ENCODE measurements at places on chromosomes 11 and 22.

- DNase-seq: no peak
These were observed 13.3 kb upstream of the MOB2 start for GRCh38 chr11:1499899-1500298.

GRCh38 chr11:10503777-10504480, 37.1 kb downstream of the RNF141 start:
- no peak for DNase-seq

GRCh38 chr11:27041141-27041899, 705 bp downstream of the BBOX1 start:
- no peak for DNase-seq

DNA sequence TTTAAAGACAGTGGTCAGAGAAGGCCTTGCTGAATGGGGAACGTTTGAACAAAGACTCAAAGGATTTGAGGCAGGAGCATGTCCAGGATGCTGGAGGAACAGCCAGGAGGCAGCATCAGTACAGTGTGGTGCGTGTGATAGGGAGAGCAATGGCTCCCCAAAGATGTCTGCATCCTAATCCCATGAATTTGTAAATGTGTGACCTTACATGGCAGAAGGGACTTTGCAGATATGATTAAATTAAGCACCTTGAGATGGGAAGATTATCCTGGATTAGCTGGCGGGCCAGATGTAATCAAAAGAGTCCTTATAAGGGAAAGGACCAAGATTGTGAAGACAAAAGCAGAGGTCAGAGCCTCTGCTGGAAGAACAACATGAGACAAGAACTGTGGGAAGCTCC, 24.6 kb upstream of the FAT3 start:
- no peak for DNase-seq

GRCh38 chr11:41051919-41052635, 407.4 kb downstream of the LRRC4C start:
- DNase-seq: no peak

GRCh38 chr11:27777033-27777432, 76.8 kb upstream of the BDNF start:
- DNase-seq: no peak

DNA sequence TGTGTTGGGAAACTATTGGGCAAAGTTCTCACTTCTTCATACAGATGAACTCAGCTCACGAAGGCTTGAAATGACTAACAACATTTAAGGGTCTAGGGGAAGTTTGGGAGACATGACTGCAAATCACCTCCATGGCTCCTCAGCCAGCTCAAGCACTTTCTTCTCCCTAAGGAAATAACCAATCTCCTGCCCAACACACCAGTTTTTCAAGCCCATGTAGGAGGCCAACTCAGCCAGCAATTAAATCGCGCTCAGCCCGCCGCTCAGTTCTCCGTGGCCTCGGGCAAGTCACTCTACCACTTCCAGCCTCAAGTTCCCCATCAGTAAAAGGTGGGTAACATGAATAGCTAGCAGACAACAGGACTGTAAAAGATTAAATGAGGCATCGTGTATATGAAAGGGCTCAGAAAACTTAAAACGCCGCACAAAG, 796 bp downstream of the POLDIP3 start:
- DNase-seq: no peak

DNA sequence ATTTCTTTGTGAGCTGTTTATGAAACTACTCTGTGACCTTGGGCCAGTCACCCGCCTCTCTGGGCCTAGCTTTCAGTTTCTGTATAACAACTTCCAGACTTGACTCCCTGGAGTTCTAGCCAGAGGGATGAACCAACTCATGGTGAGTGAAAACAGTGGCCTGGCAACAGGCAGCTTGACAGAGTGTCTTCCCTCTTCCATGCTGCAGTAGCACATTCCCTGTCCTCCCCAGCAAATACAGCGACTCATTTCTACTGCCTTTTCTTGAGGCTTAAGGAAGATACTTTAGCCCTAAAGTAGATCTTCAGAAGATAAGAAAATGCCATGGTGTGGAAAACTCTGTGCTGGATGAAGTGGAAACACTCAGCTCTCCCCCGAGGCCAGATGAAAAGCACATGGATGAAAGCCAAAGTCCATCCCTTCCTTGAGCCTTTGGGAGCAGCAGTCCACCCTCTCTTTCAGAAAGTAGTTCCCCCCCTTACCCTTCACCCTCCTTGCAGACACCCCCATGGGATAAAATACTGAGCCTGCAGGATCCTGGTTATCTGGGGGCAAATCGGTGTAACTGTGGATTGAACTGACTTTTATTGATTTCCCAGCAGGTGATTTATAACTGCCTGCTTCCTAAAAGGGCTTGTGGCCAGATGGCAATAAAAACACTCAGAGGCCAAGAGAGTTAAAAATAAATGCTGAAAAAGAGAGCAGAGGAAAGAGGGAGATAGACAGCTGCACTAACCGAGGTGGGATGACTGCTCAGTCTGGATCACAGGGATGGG, 24.1 kb downstream of the IRAG1 start:
- DNase-seq: peak; percentile 56

GRCh38 chr11:72816404-72816990, 2.3 kb downstream of the ATG16L2 start:
- DNase-seq: peak; percentile 28

GRCh38 chr11:83249972-83250593, 36.1 kb downstream of the CCDC90B start:
- peak; percentile 47 for DNase-seq

GRCh38 chr11:105609341-105609781, 512 bp upstream of the GRIA4 start:
- peak; percentile 8 for DNase-seq

- DNase-seq: no peak
These were observed 44.5 kb upstream of the MMP7 start for GRCh38 chr11:102575012-102575411.

DNA sequence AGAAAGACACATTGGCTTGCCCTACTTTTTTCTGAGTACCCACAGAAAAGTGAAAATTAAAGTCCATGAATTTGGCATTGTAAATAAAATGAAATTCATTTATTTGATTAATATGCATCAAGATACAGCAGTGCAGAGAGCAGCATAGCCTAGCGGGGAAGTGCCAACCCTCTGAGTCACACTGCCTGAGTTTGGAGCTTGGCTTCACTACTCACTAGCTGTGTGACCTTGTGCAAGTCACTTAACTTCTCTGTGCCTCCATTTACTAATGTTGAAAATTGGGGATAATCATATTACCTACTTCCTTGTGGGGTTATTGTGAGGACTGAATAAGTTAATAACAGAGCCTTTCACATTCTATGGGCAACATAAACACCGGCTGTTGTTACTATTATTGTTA, 111.5 kb upstream of the CSNK2A3 start:
- no peak for DNase-seq

DNA sequence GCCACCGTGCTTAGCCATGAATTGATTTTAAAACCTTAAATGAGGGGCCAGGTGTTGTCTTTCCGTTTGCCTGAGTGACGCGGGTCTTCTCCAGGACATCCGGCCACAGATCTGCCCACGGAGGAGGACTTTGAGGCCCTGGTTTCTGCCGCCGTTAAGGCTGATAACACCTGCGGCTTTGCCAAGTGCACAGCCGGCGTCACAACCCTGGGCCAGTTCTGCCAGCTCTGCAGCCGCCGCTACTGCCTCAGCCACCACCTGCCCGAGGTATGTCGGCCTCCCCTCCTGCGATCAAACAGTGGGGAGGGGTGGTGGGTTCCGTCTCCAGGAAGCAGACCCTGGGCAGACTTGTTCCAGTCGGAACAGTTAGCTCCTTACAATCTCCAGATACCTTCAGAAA, 34.4 kb downstream of the IGHMBP2 start:
- DNase-seq: no peak

DNA sequence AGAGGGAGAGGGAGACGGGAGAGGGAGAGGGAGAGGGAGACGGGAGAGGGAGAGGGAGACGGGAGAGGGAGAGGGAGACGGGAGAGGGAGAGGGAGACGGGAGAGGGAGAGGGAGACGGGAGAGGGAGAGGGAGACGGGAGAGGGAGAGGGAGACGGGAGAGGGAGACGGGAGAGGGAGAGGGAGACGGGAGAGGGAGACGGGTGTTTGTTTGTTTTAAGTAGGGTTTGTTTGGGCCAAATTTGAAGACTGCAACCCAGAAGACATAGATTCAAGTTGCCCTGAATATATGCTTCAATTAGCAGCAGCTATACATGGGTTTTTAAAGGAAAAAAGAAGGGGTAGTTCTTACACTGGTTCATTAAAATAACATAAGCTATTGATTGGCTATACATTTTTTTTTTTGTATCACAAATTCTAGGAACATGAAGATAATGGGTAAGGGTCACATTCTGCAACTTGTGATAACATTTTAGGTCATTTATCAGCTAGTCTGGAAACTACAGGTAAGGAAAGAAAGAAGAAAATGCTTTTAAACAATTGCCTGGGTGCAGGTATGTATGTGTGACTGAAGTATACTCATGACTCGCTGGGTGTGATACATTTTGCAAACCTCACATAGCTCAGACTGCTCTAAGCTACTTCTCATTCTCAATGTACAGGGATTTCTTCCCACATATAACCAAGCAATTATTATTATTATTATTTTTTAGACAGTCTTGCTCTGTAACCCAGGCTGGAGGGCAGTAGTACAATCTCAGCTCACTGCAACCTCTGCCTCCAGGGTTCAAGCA, 67.3 kb downstream of the MCHR1 start:
- no peak for DNase-seq

Data from fibroblast of skin of abdomen (primary cell).